ENCODE measurements at places on chromosomes 13 and 19.

DNA sequence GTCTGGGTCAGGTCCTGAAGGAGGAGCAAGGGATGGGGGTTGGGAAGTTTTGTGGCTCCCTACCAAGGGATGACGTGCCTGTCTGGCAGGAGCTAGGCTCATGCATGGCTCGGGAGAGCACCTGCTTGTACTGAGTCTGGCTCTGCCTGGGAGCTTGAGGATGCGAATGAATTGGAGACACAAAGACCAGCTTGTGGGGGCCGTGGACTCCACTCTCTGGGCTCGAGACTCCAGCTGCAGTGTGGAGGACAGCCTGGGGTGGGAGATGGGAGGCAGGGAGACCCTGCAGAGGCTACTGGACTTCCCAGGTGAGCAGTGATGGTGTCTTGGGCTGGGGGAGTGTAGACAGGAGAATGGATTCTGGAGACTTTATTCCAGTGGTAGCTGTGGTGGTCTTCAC lies 15.2 kb upstream of the URI1 start:
- DNase-seq: no peak

DNA sequence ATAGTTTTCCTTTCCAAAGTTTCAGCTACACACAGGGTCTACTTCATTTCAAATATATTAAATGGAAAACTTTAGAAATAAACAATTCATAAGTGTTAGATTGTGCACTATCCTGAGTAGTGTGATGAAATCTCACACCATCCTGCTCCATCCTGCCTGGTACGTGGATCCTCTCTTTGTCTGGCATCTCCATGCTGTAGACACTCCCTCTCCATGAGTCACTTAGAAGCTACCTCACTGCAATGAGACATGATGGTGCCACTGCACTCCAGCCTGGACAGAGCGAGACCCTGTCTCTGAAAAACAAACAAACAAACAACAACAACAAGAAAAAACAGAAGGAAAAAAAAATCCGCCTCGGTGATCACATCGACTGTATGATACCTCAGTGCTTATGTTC lies 191.8 kb downstream of the PCCA start:
- DNase-seq: no peak

DNA sequence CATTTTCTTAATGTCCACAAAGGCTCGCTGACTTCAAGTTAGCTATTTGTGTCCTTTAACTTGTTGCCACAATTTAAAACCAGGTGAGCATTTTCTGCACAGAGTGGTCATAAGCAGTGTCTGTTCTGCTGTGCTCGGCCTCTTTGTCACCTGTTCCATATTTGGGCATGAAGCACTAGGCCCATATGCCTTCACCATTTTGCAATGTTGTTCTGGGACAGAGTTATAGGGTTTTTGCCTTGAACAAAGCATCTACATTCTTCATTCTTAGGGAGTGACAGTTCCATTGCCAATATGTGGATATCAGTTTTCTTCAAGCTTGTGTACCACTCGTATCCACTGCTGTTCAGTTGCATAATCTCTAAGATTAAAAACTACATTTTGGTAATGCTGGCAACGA lies 56.1 kb downstream of the LRCH1 start:
- DNase-seq: no peak

DNA sequence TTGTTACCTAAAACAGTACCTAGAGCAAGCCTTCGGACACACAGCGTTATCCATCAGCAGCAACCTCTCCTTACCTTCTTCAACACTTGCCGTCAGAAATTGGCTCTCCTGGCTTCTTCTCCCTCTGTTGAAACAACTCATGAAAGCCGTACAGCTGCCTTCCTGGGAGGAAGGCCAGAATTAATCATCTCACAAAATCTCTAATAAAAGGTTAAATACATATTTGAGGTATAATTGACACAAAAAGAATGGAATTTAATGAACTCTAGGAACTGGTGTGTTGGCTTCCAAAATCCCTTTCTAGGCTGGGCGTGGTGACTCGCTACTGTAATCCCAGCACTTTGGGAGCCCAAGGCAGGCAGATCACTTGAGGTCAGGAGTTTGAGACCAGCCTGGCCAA lies 37.3 kb upstream of the GTF2F2 start:
- no peak for DNase-seq

DNA sequence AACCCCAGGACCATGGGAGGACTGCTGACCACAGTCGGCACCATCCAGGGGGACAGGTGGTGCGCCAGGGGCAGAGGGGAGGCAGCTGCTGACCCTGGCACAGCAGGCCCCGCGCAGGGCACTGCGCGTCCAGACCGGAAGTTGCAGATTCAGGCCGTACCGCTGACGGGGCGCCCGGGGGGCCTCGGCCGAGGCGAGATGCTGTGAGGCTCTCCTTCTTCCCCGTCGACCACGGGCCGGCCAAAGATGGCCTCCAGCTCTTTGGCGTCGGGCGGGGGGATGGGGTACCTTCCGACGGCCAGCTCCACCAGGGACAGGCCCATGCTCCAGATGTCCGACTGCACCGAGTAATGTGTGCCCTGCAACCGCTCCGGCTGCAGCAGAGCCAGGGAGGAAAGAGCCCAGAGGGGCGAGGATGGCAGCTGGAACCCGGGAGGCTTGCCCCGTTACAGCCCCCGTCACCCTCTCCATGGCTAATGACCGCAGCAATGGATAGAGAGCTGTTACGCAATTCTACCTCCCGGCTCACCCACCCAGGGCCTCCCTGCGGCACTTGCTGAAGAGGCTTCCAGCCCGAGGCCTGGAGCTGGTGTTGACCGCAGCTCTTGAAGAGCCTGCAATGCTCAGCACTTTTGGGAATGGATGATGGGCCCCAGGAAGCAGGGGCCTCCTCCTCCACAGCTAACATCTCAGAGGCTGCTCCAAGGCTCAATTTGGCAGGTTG lies 24.7 kb downstream of the MAP2K2 start:
- DNase-seq: no peak

- no peak for DNase-seq
These were observed 1.3 kb upstream of the MAST3 start for GRCh38 chr19:18096258-18096657.

- DNase-seq: no peak
These were observed 2.6 kb downstream of the ZNF784 start for GRCh38 chr19:55621673-55622231.

GRCh38 chr19:10864538-10864899 lies 6.8 kb upstream of the CARM1 start:
- peak; percentile 88 for DNase-seq

- DNase-seq: no peak
These were observed 22.8 kb downstream of the ZNF574 start for GRCh38 chr19:42098781-42099180.

DNA sequence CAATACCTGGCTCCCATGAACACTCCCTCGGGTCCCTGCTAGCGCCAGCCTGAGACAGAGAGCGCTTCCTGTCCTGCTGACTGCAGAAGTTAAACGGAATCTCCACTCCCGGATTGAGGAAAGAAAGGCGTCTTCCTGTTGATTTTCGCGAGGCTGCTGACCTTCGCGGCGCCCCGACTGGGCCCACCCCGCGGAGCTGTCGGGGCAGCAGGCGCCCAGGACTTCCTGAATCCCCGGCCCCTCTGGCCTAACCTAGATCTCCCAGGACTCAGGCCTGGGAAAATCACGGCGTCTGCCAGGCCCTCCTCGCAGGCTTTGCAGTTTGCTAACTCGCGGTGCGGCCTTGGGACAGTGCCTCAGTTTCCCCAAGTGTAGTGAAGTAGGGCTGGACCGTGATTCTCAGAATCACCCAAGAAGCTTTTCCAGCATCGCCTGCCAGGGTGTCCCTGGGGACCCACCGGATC lies 108.8 kb downstream of the KCTD15 start:
- DNase-seq: peak; percentile 39

- no peak for DNase-seq
These were observed 431.7 kb downstream of the KLF12 start for GRCh38 chr13:73702419-73703071.

DNA sequence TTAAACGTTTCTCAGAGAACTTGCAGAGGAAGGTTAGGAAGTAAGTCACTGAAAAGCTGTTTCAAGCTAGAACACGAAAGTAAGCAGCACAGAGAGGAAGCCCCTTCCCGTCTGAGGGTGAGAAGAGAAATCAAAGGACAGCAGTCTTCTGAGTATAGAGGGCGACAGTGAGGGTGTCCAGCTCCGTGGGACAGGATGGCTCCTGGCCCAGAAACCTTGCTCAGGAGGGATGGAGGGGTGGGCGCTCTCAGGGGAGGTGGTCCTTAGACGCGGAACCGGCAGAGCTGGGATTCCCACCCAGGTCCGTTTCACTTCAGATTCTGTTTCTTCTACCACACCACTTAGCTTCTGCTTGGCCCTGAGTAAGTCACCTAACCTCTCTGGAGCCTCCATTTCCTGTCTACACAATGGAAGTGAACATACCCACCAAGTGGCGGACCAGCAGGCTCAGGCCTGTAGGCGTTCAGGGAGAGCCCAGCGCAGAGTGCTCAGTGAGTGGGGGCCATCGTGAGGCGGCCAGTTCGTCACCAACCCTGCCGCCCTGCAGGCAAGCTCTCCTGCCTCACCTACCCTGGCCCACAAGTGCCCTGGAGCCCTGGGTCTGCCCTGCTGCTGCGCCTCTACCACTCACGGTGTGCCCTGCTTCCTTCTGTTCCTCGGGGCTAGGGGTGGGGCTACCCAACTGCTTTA lies 5.5 kb upstream of the RSPH6A start:
- DNase-seq: no peak

DNA sequence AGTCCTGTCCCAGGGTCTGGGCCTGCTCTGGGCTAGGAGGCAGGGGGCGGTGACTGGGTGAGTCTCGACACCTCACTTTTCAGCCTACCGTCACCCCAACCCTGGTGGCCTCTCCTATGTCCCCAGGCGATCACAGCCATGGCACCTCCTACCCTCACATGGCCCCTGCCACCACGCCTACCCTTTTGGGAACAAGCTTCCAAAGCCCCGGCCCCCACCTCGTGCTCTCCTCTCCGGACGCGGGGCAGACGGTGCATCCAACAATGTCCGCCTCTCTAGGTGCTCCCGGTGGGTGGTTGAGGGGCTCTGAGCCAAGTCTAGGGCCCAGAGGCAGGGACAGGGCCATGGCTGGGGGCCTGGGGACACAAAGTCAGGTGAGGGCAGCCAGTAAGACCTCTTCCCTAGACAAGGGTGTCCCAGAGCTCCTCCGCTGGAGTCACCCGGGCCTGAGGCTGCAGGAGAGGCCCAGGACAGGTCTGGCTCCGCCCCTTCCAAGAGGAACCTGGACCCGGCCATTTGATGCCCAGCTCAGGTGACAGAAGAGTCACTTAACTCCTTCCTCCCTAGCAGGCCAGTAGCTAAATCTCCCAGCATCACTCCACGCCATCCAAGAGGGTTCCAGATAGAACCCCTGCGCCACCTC lies at the start of gene SYNE4:
Gene SYNE4, minus strand, starts transcription at position 478 of the 643 bp plus-strand sequence. Its CDS starts 132 bp downstream, at position 346.
- peak; percentile 90 for DNase-seq

DNA sequence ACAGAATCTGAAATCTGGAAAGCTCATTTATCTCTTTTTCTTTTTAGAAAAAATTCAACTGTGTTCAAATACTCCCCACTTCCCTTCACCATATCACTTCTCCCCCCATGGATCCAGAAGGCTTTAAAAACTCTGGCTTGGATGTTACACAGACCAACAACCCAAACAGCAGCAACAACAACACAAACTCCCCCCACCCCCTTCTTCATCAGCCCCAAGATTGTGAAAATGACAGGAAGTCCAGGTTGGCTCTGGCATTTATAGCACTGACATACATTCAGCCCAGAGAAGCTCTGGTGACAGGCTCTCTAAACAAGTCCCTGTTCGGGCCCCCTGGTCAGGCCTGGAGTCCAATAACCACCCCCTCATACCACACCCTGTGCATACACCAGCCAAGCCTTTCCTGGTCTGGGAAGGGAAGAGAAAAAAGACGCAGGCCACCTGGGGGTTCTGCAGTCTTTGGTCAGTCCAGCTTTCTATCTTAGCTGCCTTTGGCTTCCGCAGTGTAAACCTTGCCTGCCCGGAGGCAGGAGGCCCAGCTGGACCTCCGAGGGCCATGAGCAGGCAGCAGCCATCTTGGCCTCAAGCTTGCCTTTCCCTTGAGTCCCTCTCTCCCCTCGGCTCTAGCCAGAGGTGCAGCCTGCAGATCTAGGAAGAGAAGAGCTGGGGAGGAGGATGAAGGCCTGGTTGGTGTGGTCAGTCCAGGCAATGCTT lies 6.8 kb downstream of the CDX2 start:
- no peak for DNase-seq

DNA sequence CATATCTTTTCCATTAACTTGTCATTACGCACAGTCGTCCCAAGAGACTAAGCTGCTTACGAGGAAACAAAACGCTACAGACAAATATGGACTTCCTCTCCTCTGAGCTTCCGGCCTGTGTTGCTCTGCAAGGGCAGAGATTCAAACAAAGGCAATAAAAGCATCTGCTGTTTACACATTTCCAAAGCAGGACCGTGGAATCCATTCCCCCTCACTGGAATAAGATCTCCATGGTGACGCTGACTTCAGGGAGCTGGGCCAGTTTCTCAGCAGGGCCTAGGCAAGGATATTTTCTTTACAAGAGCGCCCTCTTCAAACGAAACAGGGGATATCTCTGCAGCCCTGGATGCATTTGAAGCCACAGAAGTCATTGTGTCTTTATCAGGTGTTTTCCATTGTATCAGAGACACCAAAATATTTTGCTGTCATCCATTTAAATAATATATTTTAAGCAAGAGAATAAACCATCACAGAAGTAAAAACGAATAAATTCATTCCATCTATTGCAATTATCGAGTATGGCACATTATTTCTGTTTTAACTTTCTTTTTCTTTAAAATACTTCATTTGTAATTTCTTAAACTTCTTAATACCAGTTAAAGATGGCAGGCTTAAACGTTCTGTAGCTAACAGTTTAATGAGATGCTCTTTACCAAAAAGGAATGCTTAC lies 177.5 kb downstream of the DCLK1 start:
- peak; percentile 73 for DNase-seq

GRCh38 chr13:57748096-57748495 lies 116.6 kb downstream of the PCDH17 start:
- no peak for DNase-seq

DNA sequence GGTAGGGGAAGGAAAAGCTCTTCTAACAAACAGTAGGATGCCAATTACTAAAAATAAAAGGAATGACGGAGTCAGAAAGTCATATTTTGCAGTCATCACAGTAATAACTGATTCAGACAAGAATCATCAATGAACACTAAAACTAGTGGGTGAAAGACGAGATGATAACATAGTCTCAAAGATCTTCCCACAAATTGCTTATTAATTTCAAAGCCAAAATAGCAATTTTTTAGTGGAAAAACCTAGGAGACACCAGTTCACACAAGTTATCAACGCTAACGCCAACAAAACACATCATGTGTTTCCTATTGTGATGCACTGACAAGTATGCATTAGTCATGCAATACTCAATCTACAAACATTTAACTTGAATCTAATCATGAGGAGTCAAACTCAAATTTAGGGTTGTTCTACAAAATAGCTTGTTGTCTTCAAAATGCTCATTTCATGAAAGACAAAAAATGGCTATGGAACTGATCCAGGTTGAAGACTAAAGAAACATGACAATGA lies 18.6 kb downstream of the ZNF233 start:
- no peak for DNase-seq

GRCh38 chr19:4501691-4502090 lies 16.6 kb downstream of the PLIN4 start:
- DNase-seq: no peak

GRCh38 chr19:55581823-55582223 lies 1.2 kb upstream of the ZNF579 start:
- no peak for DNase-seq

All from iPS-NIHi11 (cell line).